Stomach (tissue), 19 donors: ENCODE measurements at places on chromosomes 1 and 21. TPM values are rescaled to one million over a fixed set of nuclear protein-coding genes. Genes with fewer than 3 reads are reported as not detected.
A peak's percentile ranks its signal among the peaks of the same experiment; 100 is the strongest.

Gene EDN2
- total RNA-seq = 71.8 TPM

Gene CNIH3
- 6.6 TPM for total RNA-seq

Gene SLC44A3
- 21.3 TPM for total RNA-seq

Gene RNF19B
- 0.58 TPM for total RNA-seq

Gene DISP3
- total RNA-seq = not detected

Gene C8A
- total RNA-seq = not detected

Gene SPATA45
- not detected for total RNA-seq

DNA sequence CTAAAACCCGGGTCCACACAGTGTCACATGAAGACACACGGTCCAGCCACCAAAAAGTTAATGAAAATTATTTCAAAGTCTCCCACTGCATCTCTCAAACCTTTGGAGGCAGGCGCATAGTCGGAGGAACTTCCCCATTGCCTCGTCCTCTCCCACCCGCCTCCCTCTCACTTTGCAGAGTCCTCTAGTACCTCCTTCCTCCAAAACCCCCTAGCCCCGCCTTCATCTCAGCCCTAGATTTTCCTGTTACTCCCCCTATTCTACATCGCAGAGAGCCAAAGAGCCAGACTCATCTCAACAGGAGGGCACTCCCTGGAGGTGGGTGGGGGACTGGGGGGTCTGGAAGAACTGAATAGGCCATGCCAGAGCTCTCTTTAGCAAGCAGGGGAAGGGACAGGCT, 79.3 kb downstream of the DISP3 start:
- H3K36me3 ChIP-seq = no peaks in the 10 kb centered on the region
- H3K4me1 ChIP-seq = no peaks in the 10 kb centered on the region
- no peak overlapping the region for H3K4me3 ChIP-seq
- no peak overlapping the region for H3K27ac ChIP-seq
- H3K27me3 ChIP-seq = peaks cover 93% of the 10 kb centered on the region

DNA sequence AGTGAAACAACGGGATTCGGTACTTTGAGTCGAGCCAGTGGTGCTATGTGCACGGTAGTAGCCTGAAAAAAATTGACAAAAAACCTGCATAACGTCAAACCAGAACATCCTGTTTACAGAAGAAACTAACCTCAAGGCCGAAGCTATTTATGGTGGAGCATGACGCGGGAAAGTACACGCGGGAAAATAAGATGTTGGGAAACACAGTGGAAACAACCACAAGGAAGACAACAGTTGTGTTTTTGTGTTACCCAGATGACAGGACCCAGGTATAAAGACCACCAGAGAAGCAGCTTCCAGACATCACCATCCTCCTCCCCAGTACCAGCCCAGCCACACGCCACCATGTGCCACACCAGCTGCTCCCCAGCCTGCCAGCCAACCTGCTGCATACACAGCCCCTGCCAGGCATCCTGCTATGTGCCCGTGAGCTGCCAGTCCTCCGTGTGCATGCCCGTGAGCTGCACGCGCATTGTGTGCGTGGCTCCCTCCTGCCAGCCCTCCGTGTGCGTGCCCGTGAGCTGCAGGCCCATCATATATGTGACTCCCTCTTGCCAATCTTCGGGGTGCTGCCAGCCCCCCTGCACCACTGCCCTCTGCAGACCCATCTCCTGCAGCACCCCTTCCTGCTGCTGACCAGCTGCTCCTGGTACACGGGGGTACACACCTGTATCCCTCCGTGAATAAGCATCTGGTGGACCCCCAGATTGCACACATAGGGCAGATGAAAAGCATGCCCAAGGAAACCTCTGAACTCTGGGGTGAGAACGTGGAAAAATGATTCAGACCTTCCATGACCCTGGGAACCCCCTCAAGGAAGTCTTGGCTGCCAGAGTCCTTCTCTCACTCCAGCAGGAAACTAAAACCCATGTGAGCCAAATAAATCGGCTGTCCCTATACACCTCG, at the start of gene KRTAP12-3:
Gene KRTAP12-3, plus strand, starts transcription at position 298 of the 906 bp plus-strand sequence. Its CDS starts 48 bp downstream, at position 346.
- peak; percentile 25 for DNase-seq
- H3K4me1 ChIP-seq = no peaks in the 10 kb centered on the region
- no peaks in the 10 kb centered on the region for H3K36me3 ChIP-seq
- H3K4me3 ChIP-seq = no peak within 1 kb of the TSS

DNA sequence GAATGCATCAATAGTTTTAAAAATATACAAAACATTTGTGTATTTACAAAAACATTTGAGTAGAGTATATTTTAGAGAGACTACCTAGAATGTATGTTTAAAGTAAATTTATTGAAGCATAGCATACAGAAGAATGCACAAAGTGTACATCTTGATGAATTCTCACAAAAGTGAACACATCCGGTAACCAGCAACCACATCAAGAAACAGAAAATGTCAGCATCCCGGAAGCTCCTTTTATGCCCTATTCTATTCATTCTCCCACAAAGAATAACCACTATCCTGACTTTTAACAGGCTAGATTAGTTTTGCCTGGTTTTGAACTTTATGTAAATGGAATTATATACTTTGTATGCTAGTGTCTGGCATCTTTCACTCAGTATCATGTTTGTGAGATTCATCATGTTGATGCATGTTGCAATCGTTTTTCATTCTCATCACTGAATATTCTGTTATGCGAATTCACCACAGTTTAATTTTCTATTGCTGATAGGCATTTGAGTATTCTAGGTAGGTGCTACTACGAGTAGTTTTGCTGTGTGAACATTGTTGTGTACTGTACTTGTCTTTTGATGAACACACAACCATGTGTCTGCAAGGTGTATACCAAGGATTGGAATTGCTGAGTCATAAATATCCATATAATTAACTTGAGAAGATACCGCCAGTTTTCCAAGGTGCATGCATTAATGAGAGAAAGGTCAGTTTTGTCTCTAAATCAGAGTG, 75.4 kb downstream of the CACHD1 start:
- H3K36me3 ChIP-seq = no peaks in the 10 kb centered on the region
- peaks cover 12% of the 10 kb centered on the region for H3K4me1 ChIP-seq
- H3K27ac ChIP-seq = no peak overlapping the region
- no peak overlapping the region for H3K4me3 ChIP-seq
- DNase-seq = no peak

DNA sequence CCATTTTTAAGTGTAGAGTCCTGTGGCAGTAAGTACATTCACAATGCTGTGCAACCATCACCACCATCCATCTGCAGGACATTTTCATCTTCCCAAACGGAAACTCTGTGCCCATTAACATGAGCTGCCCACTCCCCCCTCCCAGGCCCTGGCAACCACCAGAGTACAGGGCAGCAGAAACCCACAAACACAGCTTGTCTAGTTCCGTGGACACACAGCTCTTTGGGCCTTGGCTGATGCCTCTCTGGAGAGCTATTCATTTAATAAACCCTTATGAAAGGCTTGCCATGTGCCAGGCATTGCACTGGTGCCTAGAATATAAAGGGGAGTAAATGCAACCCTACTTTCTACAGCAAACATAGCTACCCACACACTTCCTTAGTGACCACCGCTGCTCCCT, 28.0 kb downstream of the STUM start:
- DNase-seq = no peak
- no peaks in the 10 kb centered on the region for H3K4me1 ChIP-seq
- H3K4me3 ChIP-seq = no peak overlapping the region
- H3K27ac ChIP-seq = no peak overlapping the region

GRCh38 chr1:202498542-202498941, 150.0 kb downstream of the PPP1R12B start:
- DNase-seq = no peak
- no peak overlapping the region for H3K4me3 ChIP-seq
- H3K27me3 ChIP-seq = no peaks in the 10 kb centered on the region

- no peaks in the 10 kb centered on the region for H3K4me1 ChIP-seq
- DNase-seq = no peak
- H3K27me3 ChIP-seq = no peaks in the 10 kb centered on the region
- no peaks in the 10 kb centered on the region for H3K36me3 ChIP-seq
- no peak overlapping the region for H3K4me3 ChIP-seq
Measured at GRCh38 chr1:171922999-171923398, 81.7 kb downstream of the DNM3 start.

DNA sequence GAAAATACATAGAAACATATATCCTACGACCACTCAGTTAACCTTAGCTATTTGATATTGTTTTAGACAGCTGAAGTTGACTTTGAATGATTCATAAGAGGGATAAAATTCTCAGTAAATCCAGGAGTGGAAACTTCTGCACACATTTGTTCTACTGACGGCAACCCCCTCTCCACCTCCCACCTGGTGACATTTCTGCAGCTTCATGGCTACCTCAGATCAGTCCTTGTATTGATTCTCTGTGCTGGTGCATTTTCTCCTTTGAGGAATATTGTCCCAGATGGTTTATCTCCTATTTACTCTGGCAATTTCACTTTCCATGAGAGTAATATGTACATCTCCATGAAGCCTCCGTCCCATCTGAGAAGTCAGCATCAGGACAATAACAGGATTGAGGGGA, 57.7 kb upstream of the COA6 start:
- no peaks in the 10 kb centered on the region for H3K27me3 ChIP-seq
- H3K27ac ChIP-seq = no peak overlapping the region
- no peaks in the 10 kb centered on the region for H3K36me3 ChIP-seq
- DNase-seq = no peak
- H3K4me1 ChIP-seq = no peaks in the 10 kb centered on the region
- no peak overlapping the region for H3K4me3 ChIP-seq

DNA sequence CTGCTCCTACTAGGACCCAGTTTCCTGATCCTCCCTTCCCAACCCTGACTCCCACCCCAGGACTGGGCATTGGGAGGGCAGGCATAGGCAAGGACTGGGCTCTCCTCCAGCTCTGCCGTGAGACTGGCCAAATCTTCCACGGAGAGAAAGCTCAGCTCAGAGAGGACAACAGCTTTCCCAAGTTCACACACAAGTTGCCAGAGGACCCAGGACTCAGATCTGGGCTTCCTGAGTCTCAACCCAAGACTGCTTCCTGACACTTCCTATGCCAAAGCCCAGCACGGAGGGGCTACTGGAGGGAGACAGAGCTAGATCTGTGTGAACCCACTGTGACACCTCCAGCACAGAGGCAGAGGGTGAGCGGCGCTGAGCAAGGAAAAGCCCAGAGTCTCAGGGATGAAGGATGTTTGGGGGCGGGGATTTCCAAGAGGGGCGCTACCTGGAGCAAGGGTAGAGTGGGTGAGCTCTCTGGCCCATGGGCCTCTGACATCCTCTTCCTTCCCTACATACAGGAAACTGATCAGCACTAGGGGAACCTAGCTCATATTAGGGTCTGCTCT, 7.1 kb downstream of the PDZK1IP1 start:
- H3K4me1 ChIP-seq = peaks cover 61% of the 10 kb centered on the region
- peaks cover 9% of the 10 kb centered on the region for H3K27me3 ChIP-seq
- no peaks in the 10 kb centered on the region for H3K36me3 ChIP-seq
- DNase-seq = no peak
- no peak overlapping the region for H3K4me3 ChIP-seq

DNA sequence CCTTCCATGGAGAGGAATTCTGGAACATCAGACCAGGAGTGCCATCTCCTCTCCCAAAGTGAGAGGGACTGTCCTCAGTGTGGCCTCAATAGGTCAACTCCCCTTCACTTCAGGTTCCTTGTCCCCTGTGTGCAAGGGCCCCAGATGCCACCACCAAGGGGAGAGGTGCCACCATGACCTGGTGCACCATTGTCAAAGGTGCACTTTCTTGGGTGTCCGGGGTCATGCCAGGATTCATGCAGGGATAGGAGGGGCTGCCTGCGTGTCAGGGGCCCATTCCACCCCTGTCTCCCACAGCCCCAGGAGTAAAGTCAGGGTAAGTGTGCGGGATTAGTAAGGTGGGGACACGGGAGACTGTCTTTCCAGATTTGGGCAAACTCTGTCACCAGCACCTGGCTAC, 21.4 kb upstream of the EPHA2 start:
- no peaks in the 10 kb centered on the region for H3K27me3 ChIP-seq
- H3K4me1 ChIP-seq = peaks cover 93% of the 10 kb centered on the region
- H3K27ac ChIP-seq = peak overlapping the region; percentile 88

- no peak overlapping the region for H3K4me3 ChIP-seq
- no peaks in the 10 kb centered on the region for H3K27me3 ChIP-seq
- no peak for DNase-seq
- H3K36me3 ChIP-seq = no peaks in the 10 kb centered on the region
- H3K27ac ChIP-seq = no peak overlapping the region
- no peaks in the 10 kb centered on the region for H3K4me1 ChIP-seq
Measured at GRCh38 chr1:83839566-83840173, 159.3 kb downstream of the TTLL7 start.

DNA sequence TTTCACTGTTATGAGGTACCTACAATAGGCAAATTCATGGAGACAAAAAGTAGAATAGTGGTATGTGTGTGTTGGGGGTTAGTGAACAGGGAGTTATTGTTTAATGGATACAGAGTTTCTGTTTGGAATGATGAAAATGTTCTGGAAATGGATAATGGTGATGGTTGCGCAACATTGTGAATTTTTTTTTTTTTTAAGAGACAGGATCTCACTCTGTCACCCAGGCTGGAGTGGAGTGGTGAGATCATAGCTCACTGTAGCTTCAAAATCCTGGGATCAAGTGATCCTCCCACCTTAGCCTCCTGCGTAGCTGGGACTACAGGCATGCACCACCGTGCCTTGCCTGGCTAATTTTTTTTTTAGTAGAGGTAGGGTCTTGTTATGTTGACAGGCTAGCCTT, 34.5 kb upstream of the TRABD2B start:
- no peaks in the 10 kb centered on the region for H3K36me3 ChIP-seq
- no peak for DNase-seq
- no peak overlapping the region for H3K4me3 ChIP-seq
- no peak overlapping the region for H3K27ac ChIP-seq

DNA sequence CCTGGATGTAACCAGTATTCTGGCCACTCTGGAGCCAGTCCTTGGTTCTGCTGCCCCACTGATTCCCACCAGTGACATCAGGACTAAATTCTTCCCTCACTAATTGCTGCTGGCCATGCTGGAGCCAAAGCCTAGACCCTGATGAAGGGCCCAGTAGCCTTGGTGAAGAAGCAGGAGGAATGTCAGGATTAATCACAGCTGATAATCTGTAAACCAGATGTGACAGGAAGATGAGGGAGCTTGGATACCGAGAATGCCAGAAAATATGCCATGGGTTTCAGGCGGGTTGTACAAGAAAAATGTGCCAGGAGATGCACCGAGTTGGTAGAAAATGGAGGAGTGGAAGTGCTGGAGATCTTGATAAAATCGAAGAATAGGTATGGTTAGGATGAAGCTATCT, 119.0 kb upstream of the PPP2R5A start:
- DNase-seq = no peak
- no peaks in the 10 kb centered on the region for H3K27me3 ChIP-seq
- H3K27ac ChIP-seq = no peak overlapping the region

GRCh38 chr1:76158126-76158525, 83.6 kb downstream of the ST6GALNAC3 start:
- H3K36me3 ChIP-seq = no peaks in the 10 kb centered on the region
- no peaks in the 10 kb centered on the region for H3K4me1 ChIP-seq
- H3K4me3 ChIP-seq = no peak overlapping the region

- no peak overlapping the region for H3K27ac ChIP-seq
- peaks cover 62% of the 10 kb centered on the region for H3K4me1 ChIP-seq
- H3K36me3 ChIP-seq = peaks cover 70% of the 10 kb centered on the region
Measured at GRCh38 chr1:28740118-28740517, 3.4 kb downstream of the YTHDF2 start.

DNA sequence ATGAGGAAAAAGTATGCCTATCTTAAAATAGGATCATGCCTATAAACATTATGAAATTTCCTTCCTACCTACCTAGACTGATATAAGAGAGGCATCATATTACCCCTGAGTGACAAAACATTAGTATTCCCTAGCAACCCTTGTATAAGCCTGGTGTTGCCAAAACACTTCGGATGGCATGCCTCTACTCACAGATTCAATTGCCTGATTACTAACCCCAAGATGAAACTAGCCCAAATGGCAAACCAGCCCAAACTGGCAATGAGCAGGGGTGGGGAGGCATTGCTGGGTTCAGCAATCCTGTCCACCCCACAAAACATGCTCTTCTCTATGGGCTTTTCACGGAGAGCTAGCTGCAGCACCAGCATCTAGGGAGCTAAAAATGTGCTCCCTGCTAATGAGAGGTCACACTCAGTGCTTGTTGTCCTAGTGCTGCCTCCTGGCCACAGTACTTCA, 13.9 kb downstream of the PALMD start:
- H3K36me3 ChIP-seq = no peaks in the 10 kb centered on the region
- no peak for DNase-seq
- H3K27ac ChIP-seq = no peak overlapping the region
